GF-D8 (cell line): ENCODE measurements at places on chromosomes 12 and 14.

- DNase-seq = no peak
Observed at GRCh38 chr12:7602277-7602676, 63.4 kb downstream of the APOBEC1 start.

GRCh38 chr12:1093166-1093751, 102.2 kb downstream of the ERC1 start:
- DNase-seq = peak; percentile 5

DNA sequence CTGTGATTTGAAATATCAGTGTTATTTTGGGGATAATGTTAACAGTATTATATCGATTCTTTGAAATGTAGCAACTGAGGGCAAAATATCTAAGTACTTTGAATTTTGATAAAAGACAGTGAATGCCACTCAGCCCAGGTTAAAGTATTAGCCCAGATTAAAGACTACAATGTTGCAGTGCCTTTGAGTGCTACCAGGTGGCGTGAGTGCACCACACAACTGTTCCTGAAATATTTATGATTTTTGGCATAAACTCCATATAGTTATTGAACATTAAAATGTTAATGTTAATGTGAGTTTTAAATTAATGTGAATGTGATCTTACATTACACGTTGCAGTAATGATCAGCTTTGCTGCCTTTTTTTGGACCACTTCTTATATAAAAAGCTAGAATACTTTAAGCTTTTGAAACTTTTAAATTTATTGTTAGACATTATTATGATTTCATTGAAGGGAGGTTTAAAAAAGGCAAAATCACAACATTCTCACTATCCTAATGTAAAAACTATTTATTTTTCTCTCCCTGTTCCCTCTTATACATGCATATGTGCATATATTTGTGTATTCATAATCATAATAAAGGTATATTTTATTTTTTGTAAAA, 22.5 kb downstream of the MRPS35 start:
- DNase-seq = no peak

- DNase-seq = no peak
Observed at GRCh38 chr12:47276621-47277309, 197.0 kb upstream of the AMIGO2 start.

DNA sequence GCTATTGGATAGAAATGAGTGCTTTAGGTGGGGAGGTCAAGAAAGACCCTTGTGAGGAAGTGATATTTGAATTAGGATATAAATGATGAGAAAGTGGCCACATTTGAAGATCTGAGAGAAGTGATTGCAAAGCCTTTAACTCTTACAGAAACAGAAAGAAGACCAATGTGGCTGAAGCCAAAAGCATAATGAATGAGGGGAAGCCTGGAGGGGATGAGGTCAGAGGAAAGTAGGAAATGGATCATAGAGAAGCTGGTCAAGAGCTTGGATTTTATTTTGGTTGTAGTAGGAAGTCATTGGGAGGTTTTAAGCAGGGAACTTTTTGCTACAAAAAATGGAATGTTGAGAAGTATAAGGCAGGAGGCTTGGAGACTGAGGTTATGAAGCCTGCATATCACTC, 3.5 kb upstream of the GYS2 start:
- no peak for DNase-seq

DNA sequence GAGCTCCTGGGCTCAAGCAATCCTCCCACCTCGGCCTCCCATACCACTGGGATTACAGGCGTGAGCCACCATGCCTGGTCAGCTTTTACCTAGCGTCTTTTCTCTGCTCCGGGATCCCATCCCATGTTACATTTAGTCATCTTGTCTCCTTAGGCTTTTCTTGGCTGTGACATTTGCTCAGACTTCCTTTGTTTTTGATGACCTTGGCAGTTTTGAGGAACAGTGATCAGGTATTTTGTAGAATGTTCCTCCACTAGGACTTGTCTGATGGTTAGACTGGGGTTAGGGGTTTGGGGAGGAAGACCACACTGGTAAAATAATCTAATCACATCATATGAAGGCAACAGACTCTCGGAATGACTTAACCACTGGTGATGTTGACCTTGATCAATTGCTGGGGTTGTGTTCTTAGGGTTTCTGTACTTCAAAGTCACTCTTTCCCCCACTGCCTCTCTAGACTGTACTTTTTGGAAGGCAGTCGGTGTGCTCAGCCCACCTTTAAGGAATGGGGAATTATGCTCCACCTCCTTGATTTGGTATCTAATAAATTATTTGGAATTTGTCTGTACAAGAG, 48.4 kb downstream of the RIN3 start:
- no peak for DNase-seq

DNA sequence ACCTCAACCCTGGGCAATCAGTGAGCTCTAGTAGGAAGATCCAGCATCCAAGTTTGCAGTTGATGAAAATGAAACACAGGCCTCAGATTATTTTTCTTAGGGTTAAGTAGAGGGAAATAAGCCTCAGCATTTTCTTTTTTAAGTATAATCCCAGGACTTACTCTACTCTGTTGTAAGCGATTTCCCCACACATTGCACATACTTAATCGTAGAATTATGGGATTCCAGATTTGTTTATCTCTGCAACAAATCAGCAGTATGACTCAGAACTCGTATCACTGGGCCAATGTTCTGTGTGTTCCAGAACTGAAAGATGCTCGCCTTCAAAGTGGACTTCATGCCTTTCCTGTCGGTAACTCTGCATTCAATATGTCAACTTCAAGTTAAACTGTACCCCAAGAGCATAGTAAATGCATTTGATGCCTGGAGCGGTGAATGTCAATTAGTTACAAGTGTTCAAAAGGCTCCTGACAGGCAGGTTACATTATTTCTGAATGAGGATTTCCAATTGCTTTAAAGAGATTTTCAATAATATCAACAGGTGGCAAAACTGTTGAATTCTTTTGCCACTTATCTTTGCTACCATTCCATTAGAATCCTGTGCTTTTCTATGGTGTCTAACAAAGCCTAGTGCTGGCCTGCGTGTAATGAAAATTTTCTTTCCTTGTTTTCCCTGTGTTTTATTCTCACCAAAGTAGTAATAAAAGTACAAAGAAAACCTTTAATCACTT, 323.8 kb upstream of the SYT1 start:
- DNase-seq = no peak

DNA sequence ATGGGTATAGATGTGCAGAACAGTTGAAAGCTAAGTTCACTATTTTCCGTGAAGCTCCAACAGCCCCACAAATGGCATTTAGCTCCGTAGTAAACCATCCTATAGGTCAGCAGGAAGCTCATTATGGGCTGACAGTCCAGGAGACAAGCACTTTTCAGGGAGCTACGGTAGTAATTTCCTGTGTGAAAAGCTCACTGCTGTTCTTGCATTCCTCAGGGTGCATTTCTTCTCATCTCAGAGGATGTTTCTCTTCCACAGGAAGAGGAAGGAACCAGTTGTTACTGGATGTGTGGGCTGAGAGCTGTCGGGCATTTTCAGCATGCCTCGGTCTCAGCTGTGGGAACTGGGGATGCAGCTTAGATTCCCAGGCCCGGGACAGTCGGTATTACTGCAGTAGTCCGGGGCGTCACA, 72.8 kb downstream of the GALNT4 start:
- DNase-seq = peak; percentile 13

DNA sequence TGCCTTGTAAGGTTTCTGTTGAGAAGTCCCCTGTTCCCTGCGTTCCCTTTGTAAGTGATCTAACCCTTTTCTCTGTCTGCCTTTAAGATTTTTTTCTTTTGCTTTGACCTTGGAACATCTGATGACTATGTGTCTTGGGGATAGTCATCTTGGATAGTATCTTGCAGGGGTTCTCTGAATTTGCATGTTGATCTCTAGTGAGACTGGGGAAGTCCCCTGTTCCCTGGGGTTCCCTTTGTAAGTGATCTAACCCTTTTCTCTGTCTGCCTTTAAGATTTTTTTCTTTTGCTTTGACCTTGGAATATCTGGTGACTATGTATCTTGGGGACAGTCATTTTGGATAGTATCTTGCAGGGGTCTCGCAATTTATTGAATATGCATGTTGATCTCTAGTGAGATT, 38.2 kb upstream of the TMX1 start:
- DNase-seq = no peak

DNA sequence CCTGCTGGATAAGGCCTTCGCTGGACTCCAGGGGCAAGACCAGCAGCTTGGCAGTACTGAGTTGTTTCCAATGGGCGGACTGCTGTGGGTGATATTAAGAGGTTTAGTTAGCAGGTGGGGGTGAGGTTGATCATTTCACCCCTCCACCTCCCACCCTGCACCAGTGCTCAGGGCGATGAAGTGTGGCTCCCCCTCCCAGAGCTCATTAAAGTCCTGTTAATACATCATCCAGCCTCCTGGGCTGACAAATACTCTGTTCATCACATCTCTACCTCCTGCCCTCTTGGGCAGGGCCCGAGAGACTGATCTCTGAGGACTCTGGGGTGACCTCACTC, 2.4 kb upstream of the FIGNL2 start:
- no peak for DNase-seq

- no peak for DNase-seq
Observed at GRCh38 chr14:99564256-99564925, 39.6 kb downstream of the CCDC85C start.

DNA sequence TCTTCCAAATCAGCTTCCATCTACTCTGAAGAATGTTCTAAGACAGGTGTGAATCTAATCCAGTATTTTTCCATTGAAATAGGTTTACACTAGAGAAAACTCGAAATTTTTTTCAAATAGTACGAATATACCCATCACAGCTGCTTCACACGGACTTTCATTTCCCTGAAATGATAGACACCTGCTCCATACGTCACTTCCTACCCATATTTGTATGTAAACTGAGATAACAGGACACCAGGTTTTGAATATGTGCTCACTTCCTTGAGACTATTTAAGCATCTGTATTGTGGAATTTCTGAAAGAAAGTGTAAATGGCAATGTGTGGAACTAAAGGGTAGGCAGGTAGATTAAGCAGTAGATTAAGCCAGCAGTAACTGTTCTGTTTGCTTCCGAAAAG, 13.4 kb upstream of the ITPR2 start:
- no peak for DNase-seq

- DNase-seq = no peak
Observed at GRCh38 chr12:71164568-71165197, 6.9 kb upstream of the TSPAN8 start.

DNA sequence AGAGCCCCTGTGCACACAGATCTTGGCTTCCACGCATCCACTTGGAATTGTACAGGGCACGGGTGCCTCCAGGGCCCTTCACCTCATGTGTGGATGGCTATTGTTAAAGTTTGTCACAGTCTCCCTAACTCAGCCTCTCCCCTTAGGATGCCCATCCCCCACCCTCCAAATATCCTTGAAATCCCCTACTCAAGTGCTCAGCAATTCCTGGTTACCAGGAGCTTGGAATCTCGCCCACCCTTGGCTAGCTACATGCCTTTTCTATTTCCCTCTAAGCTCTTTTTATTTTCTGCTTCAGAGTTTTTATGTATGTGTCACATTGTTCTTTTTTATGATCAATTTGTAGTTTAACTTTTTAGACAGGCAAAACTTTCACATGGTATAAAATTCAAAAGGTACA, 13.0 kb upstream of the NR1H4 start:
- no peak for DNase-seq

- no peak for DNase-seq
Observed at GRCh38 chr14:91420686-91421085, 3.1 kb upstream of the CCDC88C start.

DNA sequence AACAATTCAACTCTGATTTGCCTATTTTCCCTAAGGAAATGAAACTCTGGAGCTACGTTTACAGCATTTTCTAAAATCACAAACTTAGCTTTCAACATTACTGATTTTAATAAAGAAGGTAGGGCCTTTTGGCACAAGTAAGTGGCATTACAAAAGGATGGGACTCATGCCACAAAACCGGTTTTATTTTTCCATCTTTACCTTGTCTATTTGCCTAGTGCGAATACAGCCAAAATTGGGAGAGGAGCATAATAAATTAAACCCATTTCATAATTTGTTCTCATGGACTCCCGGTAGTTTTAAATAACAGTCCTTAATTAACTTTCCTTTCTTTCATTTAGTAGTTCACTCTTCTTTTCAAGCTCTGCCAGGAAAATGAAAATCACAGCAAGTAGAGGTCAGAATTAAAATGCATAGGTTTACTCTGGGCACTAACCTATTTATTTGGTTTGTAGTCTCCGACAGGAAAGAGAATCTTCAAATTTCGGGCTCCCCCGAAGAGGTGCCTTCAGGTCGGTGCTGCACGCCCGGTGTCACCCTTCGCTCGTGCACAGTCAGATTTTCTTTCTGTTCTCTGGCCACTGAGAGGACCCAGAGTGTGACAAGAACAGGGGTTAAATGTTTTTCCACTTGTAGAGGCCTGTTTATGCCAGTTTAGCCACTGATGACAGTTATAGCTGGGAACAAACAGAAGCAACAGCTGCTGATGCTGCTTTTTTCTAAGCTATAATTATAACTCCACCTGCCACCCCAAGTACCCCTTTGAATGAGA, at the start of gene BEST3:
BEST3 (minus strand) TSS at position 535 of the 772 bp plus-strand sequence. CDS start 1,505 bp downstream, outside the sequence.
- DNase-seq = no peak

DNA sequence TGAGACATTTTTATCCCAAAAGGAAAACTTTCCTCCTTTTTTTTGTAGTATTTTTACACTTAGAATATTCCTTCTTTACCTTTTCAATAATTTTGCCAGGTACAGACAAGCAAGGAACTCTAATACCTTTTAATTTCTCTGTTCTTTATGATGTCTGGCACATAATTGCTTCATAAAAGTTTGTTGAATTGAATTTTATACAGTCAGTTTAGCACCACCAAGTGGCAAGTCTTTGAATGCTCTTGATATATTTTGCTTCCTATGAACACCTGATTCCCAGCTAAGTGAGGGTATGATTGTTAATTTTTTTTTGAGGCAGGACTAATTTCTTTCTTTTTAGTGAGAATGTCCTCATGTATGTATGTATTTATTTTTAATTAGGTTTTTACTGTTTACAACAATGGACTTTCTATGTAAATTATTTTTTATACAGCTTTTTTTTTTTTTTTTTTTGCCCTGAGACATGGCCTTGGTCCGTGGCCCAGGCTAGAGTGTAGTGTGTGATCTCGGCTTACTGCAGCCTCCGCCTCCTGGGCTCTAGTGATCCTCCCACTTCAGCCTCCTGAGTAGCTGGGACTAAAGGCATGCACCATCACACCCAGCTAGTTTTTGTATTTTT, 6.9 kb downstream of the TBC1D15 start:
- DNase-seq = peak; percentile 1

DNA sequence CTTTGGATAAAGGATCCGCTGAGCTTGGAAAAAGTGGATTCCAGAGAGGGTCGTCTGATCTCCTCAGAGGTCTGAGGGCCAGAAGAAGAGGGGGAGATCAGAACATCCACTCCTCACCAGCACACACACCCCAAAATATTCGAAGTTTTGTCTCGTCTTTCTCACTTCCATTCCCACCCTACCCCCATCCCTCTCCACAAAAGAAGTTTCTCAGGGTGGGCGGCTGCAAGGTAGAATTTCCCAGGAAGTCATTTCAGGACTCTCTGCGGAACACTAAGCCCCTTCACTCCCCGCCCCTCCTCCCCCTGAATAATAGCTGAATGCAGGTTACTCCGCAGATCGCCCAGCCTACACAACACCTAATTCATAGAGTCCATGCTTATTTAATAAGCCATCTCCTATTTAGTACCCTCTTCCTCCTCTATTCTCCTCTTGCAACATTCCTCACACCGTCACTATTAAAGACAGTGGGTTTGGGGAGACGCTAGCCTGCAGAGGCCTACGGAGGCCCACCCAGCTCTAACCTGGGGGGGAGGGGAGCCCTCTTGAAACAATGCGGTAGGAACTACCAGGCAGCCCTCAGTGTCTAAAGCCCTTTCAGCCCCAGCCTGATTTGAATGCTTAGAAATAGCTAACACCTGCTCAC, 649 bp upstream of the SALL2 start:
- no peak for DNase-seq

- DNase-seq = no peak
Observed at GRCh38 chr14:101221549-101222160, 318.1 kb upstream of the RTL1 start.
